NCI-H446 treated with DMSO at 0.1 percent for 48 hours (cell line): ENCODE measurements at places on chromosomes 3 and 15.
A peak's percentile ranks its signal among the peaks of the same experiment; 100 is the strongest.

DNA sequence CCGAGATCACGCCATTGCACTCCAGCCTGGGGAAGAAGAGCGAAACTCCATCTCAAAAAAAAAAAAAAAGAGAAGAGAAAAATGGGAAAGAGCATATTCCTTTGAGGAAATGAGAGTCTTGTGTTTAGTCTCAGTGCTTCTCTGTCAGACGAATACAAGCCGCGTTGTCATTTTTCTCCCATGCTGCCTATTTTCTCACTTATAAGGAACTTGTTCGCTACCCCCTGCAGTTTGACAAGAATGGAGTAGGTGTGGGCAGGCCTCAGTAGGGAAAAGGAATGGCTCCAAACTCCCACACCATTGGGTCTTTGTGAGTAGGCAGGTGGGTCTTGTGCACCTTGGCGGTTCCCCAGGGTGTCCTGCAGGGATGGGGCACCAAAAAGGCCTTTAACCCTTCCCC is 6.5 kb downstream of the GPR160 start:
- no peak for DNase-seq

- no peak for DNase-seq
Measured at GRCh38 chr3:152252755-152253154, 16.0 kb upstream of the MBNL1 start.

- DNase-seq: no peak
Measured at GRCh38 chr3:153910387-153910786, 210.8 kb upstream of the ARHGEF26 start.

- DNase-seq: no peak
Measured at GRCh38 chr3:157534725-157535161, 31.5 kb upstream of the VEPH1 start.

GRCh38 chr15:65423150-65423975 is 616 bp upstream of the IGDCC4 start:
- no peak for DNase-seq

GRCh38 chr15:49815950-49816349 is 195.1 kb downstream of the DTWD1 start:
- peak; percentile 83 for DNase-seq

- DNase-seq: no peak
Measured at GRCh38 chr3:65796676-65797075, 242.0 kb downstream of the MAGI1 start.

GRCh38 chr15:49471733-49472132 is 48.7 kb downstream of the FGF7 start:
- DNase-seq: no peak

DNA sequence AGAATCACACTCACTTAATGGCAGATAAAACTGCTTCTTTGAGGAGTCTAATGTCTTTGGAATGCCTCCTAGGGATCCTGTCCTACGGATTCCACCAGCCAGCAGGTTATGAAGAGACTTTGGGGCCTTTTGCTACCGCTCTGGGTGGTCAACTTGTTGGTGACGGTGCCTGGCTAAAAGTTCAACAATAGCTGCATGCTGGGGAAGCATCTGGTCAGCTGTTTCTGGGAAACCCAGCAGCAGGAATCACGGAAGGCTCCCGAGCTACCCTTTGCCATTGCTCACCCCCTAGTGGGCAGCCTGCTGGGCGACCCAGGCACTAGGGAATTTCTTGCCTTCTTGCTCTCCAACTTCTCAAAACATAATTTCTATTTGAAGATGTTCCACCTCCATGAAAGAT is 263.3 kb downstream of the NEK10 start:
- DNase-seq: no peak

- DNase-seq: no peak
Measured at GRCh38 chr3:183428447-183429211, at the start of gene MCF2L2. TSS of gene MCF2L2 (minus strand) at chr3:183428619. CDS start at chr3:183427977, 642 bp downstream.

- no peak for DNase-seq
Measured at GRCh38 chr3:69304396-69304795, 81.5 kb downstream of the FRMD4B start.

DNA sequence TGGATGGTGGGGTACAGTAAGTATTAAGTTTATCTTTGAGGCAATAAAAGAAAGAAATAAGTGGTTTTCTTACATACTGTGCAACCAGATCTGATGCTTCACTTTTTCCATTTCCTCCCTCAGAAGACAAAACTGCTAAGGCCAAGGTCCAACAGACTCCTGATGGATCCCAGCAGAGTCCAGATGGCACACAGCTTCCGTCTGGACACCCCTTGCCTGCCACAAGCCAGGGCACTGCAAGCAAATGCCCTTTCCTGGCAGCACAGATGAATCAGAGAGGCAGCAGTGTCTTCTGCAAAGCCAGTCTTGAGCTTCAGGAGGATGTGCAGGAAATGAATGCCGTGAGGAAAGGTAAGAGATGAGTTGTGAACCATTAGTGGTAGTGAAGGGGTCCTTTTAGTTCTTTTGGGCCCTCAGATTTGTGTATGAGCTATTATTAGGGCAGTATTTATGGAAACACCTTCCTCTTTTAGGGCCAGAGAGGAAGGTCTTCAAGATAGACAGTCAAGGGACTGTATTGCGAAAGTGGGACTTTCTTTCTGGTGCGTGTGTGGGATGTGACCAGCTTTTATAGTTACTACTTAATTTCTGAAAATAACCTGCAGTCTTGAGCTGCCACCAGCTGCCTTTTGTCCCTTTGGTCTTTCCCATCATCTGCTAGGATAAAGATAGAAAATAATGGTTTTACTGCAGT is 4.6 kb downstream of the ALAS1 start:
- no peak for DNase-seq

DNA sequence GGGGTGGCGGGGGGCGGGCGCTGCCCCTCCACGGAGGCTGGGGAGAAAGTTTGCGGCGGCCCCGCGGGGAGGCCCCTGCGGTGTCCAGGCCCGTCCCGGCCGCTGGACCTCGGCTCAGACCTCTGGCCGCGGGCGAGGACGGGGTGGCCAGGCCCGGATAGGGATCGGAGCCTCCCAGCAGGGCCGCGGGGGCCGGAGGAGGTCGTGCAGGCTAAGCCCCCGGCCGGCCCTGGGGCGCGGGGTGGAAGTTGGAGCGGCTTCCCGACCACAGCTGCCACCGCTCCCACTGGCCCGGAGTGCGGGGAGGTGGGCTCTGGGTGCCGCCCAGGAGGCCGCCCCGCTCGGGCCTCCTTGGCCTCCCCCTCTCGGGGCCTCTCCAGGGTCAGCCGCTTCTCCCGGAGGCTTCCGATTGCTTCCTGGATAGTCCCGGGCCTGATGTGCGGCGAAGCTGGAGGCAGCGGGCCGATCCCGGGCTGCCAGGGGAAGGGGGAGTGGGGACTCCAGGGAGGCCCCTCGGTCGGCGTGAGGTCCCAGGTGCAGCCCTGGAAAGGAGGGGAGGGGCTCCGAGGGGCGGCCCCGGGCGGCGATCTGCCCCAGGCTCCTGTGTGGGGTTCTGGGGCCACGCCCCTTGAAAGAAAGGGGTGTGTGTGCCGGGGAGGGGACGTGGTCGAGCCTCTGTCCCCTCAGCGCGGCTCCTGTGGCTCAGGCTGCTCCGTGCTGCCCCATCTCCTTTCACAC is 907 bp downstream of the PLXNA1 start:
- no peak for DNase-seq

GRCh38 chr3:140770977-140771667 is 93.3 kb downstream of the TRIM42 start:
- DNase-seq: no peak
